ENCODE measurements at places on chromosomes 13 and 19. TPM values are rescaled to one million over a fixed set of nuclear protein-coding genes. Genes with fewer than 3 reads are reported as not detected.
A peak's percentile ranks its signal among the peaks of the same experiment; 100 is the strongest.

DNA sequence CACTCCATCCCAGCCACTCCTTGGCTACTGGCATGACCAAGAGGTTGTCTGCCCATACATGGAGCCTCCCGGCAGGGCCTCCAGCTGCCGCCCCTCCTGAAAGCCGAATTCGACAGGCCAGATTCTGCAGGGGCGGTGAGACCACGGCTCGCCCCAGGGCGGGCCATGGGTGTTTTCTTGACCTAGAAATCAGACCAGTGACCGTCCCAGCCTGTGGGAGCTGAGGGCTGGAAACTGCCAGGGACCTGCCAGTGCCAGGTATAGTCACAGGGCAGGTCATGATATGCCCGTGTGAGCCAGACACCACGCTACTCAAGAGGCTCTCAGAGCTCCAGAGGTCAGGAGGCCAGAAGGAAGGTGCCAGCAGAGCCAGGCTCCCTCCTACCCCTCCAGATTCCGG is 16.8 kb downstream of the DAPK3 start:
- no peaks in the 10 kb centered on the region for H3K27me3 ChIP-seq

- H3K27me3 ChIP-seq, result no peaks in the 10 kb centered on the region
- H3K27ac ChIP-seq, result peak overlapping the region; percentile 99
- DNase-seq, result no peak
- H3K36me3 ChIP-seq, result no peaks in the 10 kb centered on the region
- H3K4me3 ChIP-seq, result peak overlapping the region; percentile 94
Observed at GRCh38 chr13:49494645-49495044, 1.1 kb upstream of the PHF11 start.

GRCh38 chr13:85503797-85504196 is 295.4 kb downstream of the SLITRK6 start:
- DNase-seq, result no peak
- no peaks in the 10 kb centered on the region for H3K27me3 ChIP-seq
- H3K4me3 ChIP-seq, result no peak overlapping the region
- no peaks in the 10 kb centered on the region for H3K36me3 ChIP-seq

POSTN gene
- total RNA-seq, result 349 TPM

CPB2 gene
- total RNA-seq, result not detected

LSM4 gene
- total RNA-seq, result 98.1 TPM

SIGLEC12 gene
- total RNA-seq, result not detected

MBD3L3 gene
- not detected for total RNA-seq

TRPC4 gene
- 6.3 TPM for total RNA-seq

- peak; percentile 97 for DNase-seq
- H3K27me3 ChIP-seq, result peaks cover 3% of the 10 kb centered on the region
- H3K36me3 ChIP-seq, result no peaks in the 10 kb centered on the region
- peak within 1 kb of the TSS; percentile 98 for H3K27ac ChIP-seq
- H3K4me1 ChIP-seq, result peaks cover 19% of the 10 kb centered on the region
Observed at GRCh38 chr19:17932485-17933338, at the start of gene CCDC124. Gene CCDC124, plus strand, starts transcription at chr19:17933015. Its CDS starts 3,406 bp downstream, at chr19:17936421.

GRCh38 chr19:33580026-33580644 is 41.6 kb upstream of the CHST8 start:
- DNase-seq, result no peak
- H3K27me3 ChIP-seq, result no peaks in the 10 kb centered on the region
- no peaks in the 10 kb centered on the region for H3K4me1 ChIP-seq
- H3K36me3 ChIP-seq, result no peaks in the 10 kb centered on the region

- H3K4me3 ChIP-seq, result no peak overlapping the region
- H3K36me3 ChIP-seq, result no peaks in the 10 kb centered on the region
- peaks cover 4% of the 10 kb centered on the region for H3K4me1 ChIP-seq
- peaks cover 10% of the 10 kb centered on the region for H3K27me3 ChIP-seq
- no peak overlapping the region for H3K27ac ChIP-seq
Observed at GRCh38 chr13:34748073-34748472, 194.0 kb upstream of the NBEA start.

RAB4B gene
- 19.7 TPM for total RNA-seq

GRCh38 chr13:44230071-44230470 is 143.6 kb upstream of the SERP2 start:
- no peak for DNase-seq
- H3K4me1 ChIP-seq, result peaks cover 7% of the 10 kb centered on the region
- no peak overlapping the region for H3K27ac ChIP-seq
- H3K4me3 ChIP-seq, result no peak overlapping the region
- no peaks in the 10 kb centered on the region for H3K36me3 ChIP-seq
- no peaks in the 10 kb centered on the region for H3K27me3 ChIP-seq

DNA sequence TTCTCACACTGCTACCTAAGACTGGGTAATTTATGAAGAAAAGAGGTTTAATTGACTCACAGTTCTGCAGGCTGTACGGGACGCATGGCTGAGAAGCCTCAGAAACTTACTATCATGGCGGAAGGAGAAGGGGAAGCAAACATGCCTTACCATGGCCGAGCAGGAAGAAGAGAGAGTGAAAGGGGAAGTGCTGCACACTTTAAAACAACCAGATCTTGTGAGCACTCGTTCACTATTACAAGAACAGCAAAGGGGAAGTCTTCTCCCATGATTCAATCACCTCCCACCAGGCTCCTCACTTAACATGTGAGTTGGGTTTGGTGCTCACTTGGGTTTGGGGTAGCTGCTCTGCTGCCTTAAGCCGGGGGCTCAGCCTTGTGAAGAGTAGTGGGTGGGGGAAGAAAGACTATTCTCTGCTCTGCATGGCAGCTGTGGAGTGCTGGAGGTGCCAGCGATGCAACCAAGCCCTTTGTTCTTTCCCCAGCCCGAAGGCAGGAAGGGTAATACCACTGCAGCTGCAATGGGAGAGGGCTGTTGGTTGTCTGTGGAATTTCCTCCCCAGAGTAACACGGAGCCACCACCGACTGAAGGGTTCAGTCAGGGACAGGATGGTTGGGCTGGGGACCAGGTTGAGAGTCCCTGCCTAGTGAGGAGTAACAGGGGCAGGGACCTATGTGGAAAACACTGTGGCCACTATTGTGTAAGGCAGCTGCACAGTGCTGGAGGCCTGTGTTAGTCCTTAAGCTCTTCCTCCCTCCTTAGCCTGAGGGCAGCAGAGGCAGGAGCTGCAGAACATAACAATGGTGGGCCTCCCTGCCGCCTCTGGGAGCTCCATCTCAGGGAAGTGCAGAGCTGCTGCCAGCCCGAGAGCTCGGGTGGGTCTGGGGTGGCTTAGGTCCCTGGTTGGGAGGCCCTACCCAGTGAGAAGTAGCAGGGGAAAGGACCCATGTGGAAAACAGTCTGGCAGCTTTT is 1262.5 kb downstream of the EFNB2 start:
- H3K27ac ChIP-seq, result no peak overlapping the region
- H3K36me3 ChIP-seq, result no peaks in the 10 kb centered on the region
- DNase-seq, result no peak
- H3K4me3 ChIP-seq, result no peak overlapping the region

DNA sequence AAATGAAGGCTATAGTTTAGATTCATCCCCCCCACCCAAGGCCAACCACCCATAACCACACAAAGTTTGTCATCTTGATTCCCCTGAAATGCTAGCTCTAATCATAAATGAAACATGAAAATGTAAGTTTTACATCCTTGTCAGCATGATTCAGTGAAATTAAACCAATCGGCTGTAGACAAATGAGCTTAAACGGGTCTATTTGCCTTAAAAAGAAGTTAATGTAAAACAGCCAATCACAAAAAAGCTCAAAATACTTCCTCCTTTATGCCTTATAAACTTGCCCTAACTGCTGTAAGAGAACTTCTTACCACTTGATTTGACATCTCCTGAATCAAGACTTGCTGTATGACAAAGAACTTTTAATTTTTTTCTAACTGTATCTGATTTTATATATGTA is 34.5 kb upstream of the MRI1 start:
- DNase-seq, result no peak
- H3K27me3 ChIP-seq, result peaks cover 1% of the 10 kb centered on the region
- H3K27ac ChIP-seq, result peak overlapping the region; percentile 100
- no peaks in the 10 kb centered on the region for H3K36me3 ChIP-seq

Measured in osteocyte (in vitro differentiated cells).